NCI-H187 (cell line): ENCODE measurements at places on chromosomes 5 and 9.

- no peak for DNase-seq
These were observed 91.1 kb downstream of the MRPS27 start for GRCh38 chr5:72228960-72229359.

DNA sequence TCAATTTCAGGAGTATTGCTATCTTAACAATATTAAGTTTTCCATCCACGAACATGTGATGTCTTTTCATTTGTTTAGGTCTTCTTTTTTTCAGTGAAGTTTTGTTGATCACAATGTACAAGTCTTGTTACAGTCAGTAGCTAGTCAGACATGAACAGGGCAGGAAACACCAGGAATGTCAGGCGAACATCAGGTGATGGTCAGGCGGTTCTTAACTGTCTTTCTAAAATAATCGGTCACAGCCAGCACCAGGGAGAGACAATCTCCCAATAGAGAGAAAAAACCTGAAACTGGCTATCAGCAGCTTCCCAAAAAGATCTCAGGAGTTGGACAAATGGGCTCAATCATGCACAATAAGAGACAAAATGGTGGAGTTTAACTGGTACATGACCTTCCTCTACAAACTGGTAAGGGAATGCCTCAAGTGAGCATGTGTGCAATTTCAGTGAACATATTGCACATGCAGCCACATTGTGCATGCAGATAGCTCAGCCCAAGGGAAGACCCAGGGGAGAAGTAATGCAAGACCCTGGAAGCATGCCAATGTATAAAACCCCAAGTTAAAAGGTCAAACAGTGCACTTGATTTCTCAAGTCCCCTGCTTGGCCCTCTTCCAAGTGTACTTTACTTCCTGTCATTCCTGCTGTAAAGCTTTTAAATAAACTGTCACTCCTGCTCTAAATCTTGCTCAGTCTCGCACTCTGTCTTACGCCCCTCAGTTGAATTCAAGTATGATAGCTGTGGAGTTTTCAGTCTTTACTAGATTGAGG is 176.1 kb upstream of the RASEF start:
- peak; percentile 35 for DNase-seq

- DNase-seq: no peak
These were observed 338.2 kb downstream of the NFIB start for GRCh38 chr9:13975611-13976290.

DNA sequence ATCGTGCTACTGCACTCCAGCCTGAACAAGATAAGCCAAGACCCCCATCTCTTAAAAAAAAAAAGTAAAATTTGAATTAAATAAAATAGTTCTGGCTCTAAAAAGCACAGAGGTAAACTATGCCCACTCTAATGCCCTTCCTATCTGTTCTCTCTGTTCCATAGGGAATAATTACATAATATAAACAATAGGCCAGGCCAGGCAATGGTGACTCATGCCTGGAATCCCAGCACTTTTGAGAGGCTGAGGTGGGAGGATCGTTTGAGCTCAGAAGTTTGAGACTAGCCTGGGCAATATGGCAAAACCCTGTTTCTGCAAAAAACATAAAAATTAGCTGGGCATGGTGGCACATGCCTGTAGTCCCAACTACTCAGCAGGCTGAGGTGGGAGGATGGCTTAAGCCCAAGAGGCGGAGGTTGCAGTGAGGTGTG is 47.4 kb downstream of the MYO10 start:
- DNase-seq: no peak

DNA sequence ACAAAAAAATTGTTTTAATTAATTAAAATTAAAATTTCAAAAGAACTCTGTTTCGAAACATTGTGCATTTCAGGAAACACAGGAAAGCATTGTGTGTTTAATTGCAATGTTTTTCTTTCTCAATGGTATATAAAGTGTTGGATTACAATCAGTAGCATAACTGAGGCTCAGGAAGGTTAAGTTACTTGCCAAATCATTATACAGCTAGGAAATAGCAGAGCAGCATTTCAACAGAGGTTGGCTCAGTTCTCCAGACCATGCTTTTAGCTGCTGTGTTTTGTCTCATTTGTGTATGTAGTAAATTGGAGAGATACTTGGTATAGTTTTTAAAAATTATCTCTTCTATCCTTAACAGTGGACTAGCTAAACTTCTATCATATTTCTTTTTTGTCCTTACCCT is 30.0 kb upstream of the CAMLG start:
- no peak for DNase-seq

- DNase-seq: no peak
These were observed 37.3 kb downstream of the COL5A1 start for GRCh38 chr9:134678666-134679443.

- no peak for DNase-seq
These were observed 908.6 kb upstream of the EDIL3 start for GRCh38 chr5:85293145-85293785.

DNA sequence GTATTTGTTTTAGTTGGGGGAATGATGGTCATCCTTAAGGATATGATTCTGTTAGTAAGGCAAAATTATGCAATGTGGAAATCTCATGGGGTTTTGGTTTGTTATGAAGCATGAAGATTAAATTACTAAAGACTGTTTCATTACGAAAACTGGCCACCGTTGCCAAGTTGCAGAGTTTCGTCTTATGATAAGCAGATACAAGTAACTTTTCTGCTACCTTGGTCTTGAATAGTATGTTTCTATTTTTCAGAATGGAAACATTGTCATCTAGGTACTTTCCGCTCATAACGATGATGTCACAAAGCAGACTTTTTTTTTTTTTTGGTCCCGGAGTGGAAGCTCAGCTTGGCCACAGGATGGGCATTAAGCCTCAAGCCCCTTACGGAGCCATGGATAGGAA is 4.2 kb downstream of the CCNI2 start:
- no peak for DNase-seq

GRCh38 chr5:65327582-65327981 is 154.1 kb downstream of the ADAMTS6 start:
- no peak for DNase-seq

- no peak for DNase-seq
These were observed 9.4 kb upstream of the BOD1 start for GRCh38 chr5:173625673-173626504.

GRCh38 chr9:738209-738915 is 103.1 kb upstream of the DMRT1 start:
- DNase-seq: no peak

DNA sequence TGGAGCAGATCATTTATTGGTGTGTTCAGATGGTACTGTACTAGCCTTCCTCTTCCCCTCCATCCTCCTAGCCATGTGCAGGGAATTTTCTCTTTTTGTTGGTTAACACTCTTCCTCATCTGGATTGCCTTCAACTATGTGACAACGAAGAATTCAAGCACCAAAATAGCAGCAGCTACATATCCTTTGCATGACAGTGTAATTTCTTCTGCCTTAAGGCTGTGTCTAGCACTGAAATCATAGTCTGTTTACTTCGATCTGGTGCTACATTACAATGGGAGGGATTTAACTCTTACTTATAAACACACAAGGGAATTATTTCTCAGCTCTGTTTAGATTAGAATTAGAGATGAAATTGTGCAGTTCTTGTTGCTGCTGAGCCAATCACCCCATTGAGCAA is 260.4 kb downstream of the ARL15 start:
- no peak for DNase-seq

DNA sequence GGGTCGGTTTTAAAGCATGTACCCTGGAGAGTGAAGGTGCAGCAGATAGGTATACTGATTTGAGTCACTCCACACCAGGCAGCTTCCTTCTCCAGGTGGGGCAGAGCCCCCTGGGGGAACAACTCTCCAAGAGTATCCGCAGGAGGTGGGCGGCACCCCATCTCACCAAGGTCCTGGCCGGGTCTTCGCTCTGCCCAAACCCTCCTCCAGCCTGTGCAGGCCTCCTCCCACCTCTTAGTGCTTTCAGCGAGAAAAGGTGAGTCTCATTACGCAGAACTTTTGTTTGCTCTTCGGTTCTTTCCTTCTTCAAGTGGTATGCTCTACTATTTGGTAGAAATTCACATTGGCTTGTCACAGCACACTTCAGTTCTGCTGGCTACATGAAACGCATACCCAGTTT is 13.7 kb downstream of the SPACA9 start:
- no peak for DNase-seq

- no peak for DNase-seq
These were observed 194.4 kb downstream of the DEPDC1B start for GRCh38 chr5:60505373-60506171.

- no peak for DNase-seq
These were observed 26.8 kb upstream of the TXNDC8 start for GRCh38 chr9:110364451-110364850.

DNA sequence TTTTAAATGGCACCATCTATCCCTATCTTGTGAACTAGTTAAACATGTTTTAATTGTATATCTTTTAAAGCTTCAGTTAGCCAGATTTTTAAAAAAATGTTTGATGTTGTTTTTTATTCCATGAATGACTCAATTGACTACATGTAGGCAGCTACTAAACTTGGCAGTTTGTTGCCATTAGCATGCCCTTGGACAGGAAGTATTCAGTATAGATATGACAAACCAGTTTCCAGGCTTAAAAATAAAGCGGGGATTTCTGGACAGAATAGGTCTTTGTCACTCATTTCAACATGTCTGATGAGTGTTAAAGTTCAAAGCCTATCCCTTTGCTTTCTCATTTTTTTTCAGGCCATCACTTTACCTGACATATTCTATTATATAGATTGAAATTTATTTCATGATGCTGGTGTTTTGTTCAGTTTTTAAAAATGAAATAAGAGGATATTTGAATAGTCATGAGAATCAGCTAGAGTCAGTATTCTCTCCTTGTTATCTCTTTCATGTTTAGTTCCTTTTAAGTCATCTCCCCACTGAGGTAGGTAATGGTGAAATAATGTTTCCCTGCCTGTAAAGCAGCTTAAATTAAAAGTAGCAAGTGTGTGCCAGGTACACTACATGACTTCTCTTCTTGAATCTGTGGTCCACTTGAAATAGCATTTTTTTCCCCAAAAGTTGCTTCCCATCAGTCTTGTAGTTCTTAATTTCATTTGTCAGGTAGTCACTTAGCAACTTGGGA is 11.9 kb downstream of the TNFAIP8 start:
- DNase-seq: no peak

- no peak for DNase-seq
These were observed 616.1 kb downstream of the DTWD2 start for GRCh38 chr5:118371973-118372831.

DNA sequence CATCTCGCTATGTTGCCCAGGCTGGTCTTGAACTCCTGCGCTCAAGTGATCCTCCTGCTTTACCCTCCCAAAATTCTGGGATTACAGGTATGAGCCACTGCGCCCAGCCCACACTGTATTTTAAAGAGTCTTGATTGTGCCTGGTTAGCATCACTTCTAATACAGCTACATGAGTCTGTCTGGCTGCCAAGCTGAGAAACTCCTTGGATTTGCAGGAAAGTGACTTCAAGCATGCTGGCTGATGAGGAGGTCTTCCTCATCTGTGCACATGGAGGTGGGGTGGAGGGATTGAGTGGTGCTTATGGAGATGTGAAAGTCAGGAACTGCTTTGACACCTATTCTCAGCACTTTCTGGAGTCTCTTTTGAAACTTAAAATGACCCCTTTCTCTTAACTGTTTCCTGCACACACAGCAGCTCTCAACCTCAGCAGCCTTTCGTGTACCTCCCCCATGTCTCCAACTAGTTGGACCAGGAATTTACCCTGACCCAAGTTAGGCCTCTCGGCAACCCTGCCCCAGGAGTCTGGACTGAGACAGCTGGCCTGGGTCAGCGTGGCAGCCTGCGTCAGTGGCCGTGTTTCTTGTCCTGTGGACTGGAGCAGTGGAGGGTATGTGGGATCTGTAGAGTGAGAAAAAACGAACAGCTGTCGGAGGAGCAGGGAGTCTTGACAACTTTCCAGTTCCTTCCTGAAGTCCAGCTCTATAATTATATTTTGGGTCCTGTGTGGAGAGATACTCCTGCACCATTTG is 72.5 kb downstream of the ACER2 start:
- no peak for DNase-seq

- DNase-seq: no peak
These were observed 95.7 kb upstream of the EFNA5 start for GRCh38 chr5:107766439-107766838.

- DNase-seq: no peak
These were observed 530 bp downstream of the TMEFF1 start for GRCh38 chr9:100473276-100474081.

DNA sequence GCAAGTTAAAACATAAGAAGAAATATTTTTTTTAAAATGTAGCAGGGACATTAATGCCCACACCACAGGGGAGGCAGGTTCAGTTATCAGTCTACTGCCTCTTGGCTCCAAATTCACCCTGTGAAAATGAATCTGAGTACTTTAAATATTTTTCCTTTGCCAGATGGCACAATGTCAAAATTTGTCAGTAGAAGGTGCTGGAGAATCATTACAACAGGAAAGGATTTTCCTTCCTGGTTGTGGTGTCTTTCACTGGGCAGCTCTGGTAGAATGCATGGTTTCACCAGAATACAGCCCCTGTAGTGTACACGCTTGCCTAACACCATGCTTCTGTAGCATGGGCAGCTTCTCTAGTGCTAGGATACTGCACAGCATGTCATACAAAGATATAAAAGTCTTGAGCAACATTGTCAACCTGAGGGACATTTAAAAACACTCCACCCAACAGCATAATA is 9.7 kb upstream of the SREK1 start:
- no peak for DNase-seq

- DNase-seq: no peak
These were observed 9.8 kb downstream of the CXCL14 start for GRCh38 chr5:135568923-135569360.

DNA sequence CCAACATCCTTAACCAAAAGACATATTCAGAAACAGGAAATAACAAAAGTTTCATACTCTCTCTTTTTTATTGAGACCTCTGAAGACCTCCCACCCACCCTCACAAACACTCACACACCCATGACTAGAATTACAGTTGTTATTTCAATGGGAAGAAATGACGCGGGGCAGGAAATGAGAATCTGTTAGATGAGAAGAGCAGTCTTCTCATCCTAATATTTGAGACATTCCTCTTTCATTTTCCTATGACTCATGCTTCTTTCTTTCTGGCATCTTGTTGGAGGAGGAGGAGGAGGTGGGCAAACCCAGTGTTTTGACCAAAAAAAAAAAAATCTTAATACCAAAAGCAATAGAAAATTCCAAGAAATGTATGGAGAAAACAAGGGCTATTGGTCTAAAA is 179.5 kb upstream of the TARS1 start:
- DNase-seq: no peak

GRCh38 chr9:111298731-111299598 is 31.1 kb downstream of the OR2K2 start:
- DNase-seq: no peak

DNA sequence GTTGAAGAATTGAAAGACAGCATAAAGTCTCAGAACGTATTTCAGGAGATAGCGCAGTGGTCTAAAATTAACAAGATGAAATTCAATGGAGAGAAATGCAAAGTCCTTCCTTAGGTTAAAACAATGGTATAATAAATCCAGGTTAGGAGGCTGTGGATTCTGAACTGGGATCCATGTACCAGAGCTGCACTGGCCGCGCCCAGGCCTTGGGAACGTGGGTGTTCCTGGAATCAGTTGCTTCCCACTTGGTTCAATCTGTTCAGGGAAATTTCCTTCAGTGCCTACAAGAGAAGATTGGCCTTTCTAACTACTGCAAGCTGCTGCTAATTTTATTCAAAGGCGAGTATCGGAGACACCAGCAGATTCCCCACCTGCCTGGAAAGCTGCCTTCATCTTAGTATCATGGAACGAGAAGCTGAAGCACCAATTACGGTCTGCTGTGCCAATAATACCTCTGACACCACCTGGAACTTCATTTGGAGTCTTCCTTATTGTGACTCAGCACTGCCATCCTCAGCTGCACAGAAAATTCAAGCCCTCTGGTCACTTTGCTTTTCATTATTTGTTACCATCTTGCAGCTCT is 14.3 kb upstream of the CTNND2 start:
- no peak for DNase-seq
